Ammon's horn (tissue), 1 donor: ENCODE measurements at places on chromosomes 11 and 22.

DNA sequence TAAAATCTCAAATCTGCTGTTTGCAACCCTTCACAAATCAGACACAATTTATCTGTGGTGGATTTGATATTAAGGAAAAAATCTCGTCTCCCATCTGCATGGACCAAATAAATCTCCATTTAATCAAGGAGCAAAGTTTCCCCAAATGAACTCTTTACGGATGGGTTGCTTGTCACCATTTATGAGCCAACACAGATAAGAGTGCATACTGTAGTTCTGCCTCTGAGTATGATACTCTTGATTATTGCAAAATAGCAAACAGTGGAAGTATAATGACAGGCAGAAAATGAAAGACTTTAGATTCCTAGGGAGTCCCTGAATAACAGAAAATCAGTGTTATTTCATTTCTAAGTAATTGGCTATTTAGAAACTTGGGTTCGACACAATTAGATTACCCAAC, 1395.9 kb downstream of the FAM181B start:
- no peak for DNase-seq

- no peak for DNase-seq
These were observed 18.3 kb upstream of the CCDC179 start for GRCh38 chr11:22878604-22879003.

DNA sequence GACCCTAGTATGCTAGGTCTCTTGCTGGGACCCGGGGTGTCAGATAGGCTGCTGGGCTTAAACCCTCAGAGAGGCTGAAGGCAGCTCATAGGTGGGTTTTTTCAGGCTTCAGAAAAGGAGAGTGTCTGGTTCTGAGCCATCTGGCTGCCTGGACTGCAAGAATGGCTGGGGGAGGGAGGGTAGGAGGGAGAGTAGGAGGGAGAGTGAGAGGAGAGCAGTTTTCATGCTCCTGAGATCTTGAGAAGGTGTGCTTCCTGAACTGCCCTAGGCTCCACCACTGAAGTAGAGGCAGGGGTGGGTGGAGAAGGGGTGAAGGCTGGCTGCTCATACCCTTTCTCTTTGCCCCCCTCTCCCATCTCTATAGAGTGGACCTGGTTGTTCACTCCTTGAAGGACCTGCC, 4.6 kb downstream of the HMBS start:
- DNase-seq, result no peak

DNA sequence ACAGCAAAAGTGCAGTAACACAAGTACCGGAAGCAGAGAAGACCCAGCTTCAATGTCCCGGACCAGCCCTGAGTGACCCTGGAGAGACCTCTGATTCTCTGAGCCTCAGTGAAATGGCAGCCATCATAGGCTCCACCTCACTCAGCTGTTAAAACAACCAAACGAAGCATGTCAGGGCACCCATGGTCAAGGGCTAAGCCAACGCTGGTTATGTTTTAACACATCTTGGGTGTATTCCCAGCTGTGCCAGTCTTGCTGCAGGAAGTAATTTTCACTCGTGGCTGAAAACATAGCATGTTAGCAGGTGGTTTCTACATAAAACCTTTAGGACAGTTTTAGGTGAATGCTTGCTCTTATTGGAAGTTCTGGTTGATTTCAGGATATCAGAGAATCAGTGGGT, 30.9 kb downstream of the LMO2 start:
- no peak for DNase-seq

DNA sequence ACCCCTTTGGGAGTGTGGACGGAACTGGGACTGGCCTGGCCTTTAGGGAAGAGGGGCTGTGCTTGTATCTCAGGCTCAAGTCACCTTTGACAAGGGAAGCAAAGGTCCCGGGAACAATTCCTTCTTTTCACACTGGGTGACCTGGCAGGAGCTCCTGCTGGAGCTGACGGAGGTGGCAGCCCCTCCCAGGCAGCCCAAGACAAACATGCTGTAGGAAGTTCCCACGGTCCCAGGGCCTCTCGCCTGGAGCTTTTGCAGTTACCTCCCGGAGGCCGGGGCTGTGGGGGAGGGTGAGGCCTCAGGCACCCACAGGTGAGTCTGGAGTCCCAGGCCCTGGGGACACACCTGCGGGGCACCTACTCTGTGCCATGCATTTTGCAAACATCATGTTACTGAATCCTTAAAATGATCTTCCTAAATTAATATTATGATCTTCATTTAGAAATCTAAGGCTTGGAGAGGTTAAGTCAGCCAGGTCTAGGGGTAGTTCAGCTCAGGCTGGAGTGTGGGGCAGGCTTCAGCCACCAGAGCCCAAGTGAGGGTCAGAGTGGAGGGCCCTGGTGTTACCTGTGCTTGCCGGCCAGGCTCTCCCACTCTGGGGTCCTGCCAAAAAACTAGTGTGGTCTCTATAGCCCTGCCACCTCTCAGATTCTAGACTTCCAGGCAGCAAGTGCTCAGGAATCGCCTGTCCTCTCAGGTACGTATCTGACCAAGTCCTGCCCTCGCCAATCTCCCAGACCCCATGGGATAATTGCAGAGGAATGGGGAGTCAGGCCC, 15.7 kb upstream of the MYEOV start:
- DNase-seq, result no peak

- no peak for DNase-seq
These were observed 2.3 kb downstream of the TKFC start for GRCh38 chr11:61335355-61335710.

DNA sequence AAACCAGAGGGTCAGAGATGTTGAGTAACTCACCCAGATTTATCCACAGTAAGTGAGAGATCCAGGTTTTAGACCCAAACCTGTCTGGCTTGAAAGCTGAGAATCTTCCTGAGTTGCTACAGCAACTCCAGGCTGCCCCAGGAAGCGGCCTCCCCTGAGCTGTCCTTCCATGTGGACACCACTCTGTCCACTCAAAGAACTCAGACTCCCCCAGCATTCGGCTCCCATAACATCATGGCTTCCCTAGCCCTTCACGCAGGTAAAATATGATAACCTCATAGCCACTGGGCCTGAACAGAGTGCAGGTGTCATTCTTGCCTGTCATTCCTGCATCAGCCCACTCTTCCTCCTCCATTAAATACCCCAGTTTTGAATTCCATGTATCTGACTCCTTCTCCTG, 657.8 kb downstream of the TBC1D22A start:
- no peak for DNase-seq

GRCh38 chr11:114106986-114107385, 47.5 kb downstream of the ZBTB16 start:
- no peak for DNase-seq

DNA sequence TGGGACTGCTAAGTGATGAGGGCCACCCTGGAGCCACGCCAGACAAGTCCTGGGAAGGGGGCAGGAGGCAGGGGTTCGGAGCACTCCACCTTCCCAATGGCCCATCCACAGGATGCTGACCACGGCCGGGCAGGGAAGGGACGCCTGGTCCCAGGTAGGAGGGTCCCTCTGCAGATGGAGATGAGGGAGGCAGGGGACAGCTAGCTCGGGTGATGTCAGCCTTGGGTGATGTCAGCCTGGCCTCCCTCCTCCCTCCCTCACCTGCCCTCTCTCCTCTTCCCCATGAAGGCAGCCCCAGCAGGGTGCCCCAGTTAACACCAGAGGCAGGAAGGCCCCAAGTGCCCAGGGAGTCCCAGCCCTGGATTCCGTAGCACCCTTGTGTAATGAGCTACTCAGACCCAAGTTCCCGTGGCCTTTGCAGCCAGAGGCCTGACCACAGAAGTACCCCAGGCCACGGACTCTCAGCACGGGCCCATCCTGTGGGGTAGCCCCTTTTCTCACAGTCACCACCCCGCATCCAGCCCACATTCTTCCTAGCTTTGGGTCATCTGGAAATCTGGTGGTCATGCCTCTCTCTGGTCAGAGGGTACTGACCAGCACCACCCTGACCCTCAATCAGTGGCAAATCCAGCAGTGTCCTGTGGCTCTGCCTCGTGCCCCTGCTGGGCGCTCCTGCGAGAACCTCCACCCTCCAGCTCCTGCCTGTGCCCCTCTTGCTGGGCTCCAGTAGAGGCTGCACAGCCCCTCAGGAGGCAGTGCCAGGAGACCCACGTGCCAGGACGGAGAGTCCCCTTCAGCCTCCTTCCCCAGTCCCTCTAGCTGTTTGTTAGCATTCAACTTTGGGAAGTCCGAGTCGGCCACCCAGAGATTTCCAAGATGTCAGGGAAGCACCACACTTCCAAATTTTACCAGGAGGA, 47.4 kb downstream of the SHANK2 start:
- DNase-seq, result no peak

DNA sequence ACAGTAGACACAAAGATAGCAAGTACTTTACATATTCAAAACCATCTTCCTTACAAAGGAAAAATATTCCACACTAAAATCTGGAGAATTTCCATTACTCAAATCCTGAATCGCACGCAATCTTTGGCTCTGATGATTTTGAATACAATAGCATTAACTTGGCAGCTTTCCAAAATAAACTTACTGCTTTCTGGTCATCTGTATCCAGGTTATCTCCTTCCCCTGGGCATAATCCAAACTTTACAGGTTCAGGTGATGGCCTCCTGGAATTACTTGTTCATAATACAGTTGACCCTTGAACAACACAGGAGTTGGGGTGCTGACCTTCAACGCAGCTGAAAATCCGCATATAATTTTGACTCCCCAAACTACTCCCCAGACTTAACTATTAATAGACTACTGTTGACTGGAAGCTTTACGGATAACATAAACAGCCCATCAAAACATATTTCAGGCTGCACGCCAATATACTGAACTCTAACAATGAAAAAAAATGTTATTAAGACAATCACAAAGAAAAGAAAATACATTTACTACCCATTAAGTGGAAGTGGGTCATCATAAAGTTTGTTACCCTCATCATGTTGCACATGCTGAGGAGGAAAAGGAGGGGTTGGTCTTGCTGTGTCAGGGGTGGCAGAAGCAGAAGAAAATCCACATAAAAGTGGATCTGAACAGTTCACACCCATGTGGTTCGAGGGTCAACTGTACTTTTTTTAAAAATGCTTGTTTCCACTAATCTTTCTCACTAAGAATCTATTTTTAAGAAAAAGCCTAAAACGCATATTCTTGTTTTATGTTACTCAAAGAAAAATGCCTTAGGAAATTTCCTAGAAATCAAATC, 6.5 kb downstream of the MTMR2 start:
- DNase-seq, result no peak

GRCh38 chr11:119783466-119784400, 54.7 kb upstream of the NECTIN1 start:
- DNase-seq, result no peak
